Stimulated activated CD8-positive, alpha-beta memory T cell treated with anti-CD3 and anti-CD28 coated beads, Interleukin-7, amount 100 ng/mL, for 24 hours (primary cell): ENCODE measurements at places on chromosomes 4 and X.

GRCh38 chrX:125094901-125095300 is 224.8 kb upstream of the TEX13C start:
- DNase-seq: no peak

DNA sequence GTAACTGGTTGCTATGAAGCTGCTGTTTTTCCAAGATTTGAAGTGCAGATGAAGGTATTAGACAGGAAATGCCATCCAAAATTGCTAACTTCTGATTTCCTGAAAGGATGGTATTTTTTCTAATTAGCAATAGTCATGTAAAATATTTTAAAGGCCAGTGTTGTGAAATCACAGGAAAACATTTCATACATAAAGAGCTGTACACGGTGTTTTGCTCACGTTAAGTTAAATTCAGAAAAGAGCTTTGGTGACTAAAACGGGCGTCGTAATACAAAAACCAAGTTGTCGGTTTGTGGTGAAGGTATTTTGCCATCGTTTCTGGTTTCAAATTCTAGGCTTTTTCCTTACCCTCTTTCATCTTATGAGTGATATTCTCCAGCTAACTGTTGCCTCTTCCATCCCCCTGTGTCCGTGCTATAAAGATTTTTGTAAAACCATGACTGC is 39.8 kb downstream of the AFF1 start:
- DNase-seq: no peak

DNA sequence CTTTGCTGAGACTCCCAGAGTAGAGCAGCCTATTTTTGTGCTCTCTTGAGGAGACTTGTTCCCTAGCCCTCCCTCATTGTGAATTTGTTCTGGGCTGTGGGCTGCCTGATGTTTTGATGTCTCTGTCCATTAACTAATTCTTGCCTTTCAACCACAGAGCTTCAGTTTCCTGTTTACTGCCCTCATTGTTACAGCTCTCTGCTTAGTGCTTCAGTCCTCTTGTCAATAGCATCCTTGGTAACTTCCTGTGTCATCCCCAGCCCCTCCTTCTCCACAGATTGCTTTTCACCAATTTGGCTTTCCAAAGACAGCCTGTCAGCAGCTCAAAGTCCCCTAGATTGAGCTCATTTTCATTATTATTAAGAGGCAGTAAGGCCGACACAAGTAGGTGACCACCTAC is 69.9 kb downstream of the COX7B2 start:
- DNase-seq: no peak

GRCh38 chr4:174578366-174578765 is 56.1 kb upstream of the HPGD start:
- no peak for DNase-seq

DNA sequence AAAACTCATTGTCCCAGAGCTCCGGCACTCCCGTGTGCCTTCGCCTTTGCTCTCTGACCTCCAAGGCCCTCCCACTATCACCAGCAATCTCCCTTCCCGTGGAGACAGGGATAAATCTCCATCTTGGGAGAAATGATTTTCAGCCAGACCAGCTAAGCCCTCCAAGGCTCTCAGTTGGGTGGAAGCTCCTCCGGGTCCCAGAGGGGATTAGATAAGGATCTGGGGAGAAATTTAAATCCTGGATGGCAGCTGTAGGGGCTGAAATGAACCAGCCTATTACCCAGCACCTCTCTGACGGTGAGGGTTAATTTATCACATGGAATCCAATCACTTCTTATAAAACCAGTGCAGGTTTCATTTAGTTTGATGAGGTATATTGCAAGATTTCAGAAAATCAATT is 366.2 kb downstream of the FBXW7 start:
- DNase-seq: no peak

GRCh38 chr4:40294339-40294738 is 40.8 kb upstream of the CHRNA9 start:
- DNase-seq: no peak

GRCh38 chr4:93617606-93618005 is 210.9 kb upstream of the ATOH1 start:
- DNase-seq: no peak

- no peak for DNase-seq
Measured at GRCh38 chr4:76585897-76586360, 150.9 kb downstream of the SHROOM3 start.

DNA sequence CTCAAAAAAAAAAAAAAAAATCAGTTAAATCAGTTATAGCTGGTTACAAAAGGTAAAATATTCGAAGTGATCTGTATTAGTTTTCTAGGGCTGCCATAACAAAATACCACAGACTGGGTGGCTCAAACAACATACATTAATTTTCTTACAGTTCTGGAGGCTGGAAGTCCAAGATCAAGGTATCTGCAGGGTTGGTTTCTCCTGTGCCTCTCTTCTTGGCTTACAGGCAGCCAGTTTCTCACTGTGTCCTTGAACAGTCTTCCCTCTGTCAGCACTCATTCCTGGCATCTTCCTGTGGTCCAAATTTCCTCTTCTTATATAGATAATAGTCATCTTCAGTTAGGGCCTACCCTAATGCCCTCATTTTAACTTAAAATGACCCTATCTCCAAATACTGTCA is 239.9 kb downstream of the MGST2 start:
- DNase-seq: no peak

GRCh38 chr4:40789031-40789430 is 39.3 kb downstream of the NSUN7 start:
- DNase-seq: no peak

DNA sequence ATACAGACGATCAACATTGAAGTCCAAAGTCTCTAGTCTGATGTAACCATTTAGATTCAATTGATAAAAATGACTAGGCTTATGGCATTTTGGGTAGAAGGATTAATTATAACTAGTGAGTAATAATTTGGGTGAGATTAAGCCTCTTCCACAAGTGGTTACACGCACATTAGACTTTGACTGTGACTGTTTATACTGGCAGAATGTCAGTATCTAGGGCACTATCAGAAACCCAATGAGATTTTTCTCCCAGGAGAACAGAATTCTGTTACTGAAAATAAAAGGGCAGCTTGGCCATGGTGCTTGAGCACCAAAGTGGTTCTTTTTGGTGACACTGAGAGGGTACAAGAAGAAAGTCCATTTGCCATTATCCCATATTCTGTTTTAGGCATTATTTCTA is 3.3 kb downstream of the PLS3 start:
- no peak for DNase-seq

DNA sequence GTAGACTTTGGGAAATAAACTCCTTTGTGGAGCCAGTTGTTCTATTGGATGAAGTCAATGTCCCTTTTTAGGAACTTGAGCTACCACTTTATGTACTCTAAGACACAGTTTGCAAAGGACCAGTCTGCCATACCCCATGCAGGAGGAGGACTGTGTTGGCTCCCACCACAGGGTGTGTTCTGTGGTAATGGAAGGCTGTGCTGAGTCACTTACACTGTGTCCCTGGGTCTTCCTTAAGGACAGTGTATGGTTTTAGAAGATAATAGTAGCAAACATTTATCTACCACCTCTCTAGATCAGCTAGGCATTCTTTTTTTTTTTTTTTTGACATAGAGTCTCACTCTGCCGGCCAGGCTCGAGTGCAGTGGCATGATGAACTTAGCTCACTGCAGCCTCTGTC is 184.0 kb upstream of the PGRMC2 start:
- DNase-seq: no peak

GRCh38 chr4:150251752-150252190 is 173.5 kb downstream of the DCLK2 start:
- no peak for DNase-seq

DNA sequence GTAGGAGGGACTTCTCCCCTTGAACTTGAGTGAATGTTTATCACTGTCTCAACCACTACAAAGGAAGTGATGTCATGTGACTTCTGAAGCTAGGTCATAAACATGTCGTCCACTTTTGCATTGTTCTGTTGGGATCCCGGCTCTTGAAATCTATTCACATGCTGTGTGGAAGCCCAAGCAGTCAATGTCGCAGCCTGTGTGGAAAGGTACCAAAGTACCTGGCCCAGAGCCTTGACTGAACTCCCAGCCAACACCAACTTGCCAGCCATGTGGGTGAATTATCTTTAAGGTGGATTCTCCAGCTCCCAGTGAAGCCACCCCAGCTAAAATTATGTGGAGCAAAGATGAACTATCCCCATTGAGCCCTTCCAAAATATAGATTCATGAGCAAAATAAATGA is 85.0 kb upstream of the USP38 start:
- no peak for DNase-seq

GRCh38 chrX:109911046-109911445 is 91.9 kb upstream of the TMEM164 start:
- no peak for DNase-seq

- no peak for DNase-seq
Measured at GRCh38 chr4:26856906-26857277, 3.7 kb upstream of the STIM2 start.
